HCEC 1CT (cell line): ENCODE measurements at places on chromosomes 7 and 10.
A peak's percentile ranks its signal among the peaks of the same experiment; 100 is the strongest.

DNA sequence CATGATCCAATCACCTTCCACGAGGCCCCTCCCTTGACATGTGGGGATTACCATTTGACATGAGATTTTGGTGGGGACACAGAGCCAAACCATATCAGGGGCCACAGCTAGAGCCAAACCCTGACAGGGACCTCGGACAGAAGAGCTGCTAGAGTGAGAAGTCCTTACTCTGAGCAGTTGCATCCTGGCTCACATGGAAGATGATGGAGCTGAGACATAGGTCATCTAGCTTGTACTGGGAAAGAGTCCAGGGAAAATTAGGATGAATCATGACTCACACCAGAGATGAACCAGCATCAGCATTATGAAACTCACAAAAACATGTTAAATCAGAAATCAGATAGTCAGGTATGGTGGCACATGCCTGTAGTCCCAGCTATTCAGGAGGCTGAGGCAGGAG lies 12.8 kb upstream of the FMC1 start:
- DNase-seq = peak; percentile 87

DNA sequence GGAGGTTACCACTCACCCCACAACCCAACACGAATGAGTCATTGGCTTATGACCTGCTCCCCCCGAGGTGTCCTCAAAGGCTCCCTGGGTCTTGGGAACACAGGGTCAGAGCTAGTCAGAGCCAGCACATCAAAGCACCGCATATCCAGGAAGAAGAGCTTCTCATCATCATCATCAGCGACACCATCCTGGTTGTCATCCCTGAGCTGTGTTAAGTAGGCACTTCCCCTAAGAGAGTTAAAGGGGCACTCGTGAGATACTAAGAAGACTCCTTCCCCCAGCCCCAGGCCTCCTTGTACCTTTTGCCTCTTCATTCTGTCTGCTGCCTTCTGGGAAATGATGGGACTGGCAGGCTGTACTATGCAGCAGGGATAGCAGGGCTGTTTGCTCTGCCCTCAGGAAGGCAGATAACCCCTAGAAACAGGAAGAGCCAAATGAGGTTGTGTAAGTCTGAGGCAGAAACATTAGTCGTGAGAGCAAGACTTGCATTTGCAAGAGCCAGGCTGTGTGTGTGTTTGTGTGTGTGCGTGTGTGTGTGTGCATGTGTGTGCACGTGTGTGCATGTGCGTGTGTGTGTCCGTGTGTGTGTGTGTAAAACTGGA lies 11.1 kb upstream of the CPA1 start:
- DNase-seq = peak; percentile 92

- DNase-seq = no peak
Observed at GRCh38 chr10:119500821-119501220, 41.7 kb downstream of the RGS10 start.

DNA sequence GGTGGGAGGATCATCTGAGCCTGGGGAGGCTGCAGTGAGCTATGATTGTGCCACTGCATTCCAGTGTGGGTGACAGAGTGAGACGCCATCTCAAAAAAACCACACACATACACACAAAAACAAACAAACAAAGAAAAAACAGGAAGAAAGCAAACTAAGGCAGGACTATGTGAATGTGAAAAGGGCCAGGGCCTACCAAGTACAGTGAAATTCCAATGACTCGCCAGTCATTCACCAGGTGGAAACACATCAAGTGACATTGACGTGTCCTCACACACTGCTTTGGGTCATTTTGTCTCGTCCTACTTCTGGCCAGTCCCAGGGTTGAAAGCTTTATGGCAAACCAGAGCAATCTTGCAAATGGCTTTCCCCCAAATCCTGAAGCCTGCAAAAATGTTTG lies 79.9 kb downstream of the HIP1 start:
- no peak for DNase-seq

DNA sequence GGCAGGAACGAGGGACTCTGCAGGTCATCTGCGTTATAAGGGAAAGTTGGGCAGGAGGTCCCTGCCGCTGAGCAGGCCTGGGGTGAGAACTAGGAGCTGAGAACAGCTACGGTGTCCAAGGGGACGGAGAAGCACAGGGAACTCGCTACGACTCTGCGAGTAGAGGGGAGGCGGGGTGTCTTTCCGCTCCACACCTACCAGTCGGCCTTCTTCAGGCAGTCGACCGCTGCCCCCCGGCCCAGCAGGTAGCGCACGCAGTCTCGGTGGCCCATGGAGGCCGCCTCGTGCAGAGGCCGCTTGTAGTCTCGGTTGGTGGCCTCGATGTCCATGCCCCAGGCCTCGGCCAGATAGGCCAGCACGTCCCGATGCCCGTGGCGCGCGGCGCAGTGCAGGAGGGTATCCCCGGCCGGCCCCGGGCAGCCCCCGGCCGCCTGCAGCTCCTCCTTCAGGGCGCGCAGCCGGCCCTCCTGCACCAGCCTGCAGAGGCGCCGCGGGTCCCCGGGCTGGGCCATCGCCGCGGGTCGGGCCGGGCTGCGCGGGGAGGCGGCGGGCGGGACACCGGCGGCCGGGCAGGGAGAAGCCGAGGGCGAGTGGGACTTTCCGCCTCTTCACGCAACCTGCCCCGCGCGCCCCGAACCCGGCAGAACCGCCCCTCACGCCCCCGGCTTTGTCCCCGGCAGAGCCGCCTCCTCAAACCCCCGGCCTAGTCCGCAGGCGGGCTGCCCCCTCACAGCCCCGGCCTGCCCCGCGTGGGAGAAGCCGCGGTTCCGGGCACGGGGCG lies 660 bp downstream of the ANKRD16 start:
- DNase-seq = peak; percentile 20

GRCh38 chr7:96449094-96449493 lies 127.2 kb upstream of the SLC25A13 start:
- DNase-seq = no peak

DNA sequence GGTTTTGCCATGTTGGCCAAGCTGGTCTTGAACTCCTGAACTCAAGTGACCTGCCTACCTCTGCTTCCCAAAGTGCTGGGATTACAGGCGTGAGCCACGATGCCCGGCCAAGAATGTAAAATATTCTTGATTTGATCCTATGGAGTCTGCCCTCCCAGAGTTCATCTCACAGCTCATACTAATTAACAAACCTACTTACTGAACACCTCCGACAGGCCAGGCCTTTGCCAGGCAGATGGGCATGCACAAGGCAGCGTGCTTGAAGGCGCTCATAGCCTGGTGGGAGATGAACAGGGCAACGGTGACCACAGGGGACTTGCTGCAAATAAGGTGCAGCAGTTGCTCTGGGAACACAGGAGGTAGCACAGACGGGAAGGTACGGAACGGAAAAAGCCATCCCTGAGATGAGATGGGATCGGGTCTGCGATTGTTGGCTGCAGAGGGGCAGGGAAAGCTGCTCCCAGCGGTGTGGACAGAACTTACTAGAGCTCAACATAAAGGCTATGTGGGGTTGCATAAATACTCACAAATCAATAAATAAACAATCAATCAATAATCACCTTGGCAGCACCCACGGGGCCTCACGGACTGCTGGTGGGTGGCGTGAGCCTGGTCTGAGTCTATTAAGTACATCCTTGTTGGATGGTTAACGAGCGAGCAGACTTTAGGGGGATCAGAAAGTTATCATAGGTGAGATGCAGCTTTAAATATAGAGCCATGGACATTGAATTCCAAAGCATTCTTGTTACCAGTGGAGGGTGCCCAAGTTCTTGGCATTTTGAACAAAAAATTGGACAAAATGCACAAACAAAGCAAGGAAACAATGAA lies 4.7 kb downstream of the ACBD7 start:
- no peak for DNase-seq

DNA sequence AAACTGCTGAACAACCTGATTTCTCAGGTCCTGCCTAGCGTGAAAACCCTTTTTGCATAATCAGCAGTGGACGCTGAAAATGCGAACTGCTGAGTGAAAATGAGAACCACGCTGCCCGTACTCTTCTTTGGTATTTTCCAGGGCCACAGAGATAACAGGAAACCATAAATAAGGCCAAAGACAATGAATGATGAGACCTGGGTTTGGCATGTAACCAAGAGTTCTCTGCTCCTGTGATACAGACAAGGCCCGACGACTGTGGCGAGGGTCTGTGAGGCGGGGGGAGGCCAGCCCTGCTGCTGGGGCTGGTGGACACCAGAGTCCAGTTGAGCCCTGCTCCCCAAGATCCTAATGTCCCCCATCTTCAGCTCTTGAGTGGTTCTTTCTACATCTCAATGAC lies 236.0 kb downstream of the WDR11 start:
- DNase-seq = no peak

DNA sequence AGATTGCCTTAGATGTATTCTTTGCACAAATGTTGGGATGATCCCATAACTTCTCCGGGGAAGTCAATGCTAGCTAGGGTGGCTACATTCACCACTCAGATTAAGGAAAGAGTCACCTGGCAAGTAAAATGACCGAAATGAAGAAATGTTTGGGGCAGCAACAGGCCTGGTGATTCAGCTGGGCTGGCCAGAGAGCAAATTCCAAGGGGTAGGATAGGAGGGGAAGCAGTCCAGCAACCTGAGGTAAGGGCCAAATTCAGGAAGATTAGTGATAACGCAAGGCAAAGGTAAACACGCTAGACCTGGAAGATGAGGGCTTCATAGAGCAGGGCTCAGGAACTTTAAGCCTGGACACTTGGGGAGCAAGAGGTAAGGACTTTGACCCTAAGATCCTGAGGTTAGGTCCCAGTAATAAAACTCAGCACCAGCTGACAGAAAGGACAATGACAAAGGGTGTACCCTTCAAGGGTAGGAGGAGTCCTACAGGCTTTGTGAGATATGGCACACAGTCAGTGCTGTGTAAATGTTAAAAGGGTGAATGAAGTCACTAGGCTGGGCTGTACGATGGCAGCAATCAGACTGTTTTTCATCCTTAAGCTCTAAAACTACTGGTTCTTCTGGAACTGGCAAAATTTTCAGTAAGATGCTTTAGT lies 22.7 kb upstream of the SMNDC1 start:
- DNase-seq = no peak

DNA sequence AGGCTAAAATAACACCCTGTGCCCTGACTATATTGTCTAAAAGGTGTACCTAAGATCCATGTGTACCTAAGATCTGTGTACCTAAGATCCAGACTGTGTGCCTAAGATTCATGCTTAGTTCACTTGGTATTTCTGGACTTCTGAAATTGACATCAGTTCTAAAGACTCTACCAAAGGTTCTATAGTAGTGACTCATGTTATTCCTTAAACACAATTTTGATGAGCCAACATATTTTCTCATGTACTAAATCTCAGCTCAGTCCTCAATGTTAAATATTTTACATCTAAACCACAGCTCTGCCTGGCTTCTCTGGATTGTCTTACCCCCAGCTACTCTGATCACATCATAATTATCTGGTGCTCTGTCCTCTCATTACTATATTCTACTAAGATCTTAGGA lies 802.3 kb upstream of the SORCS1 start:
- peak; percentile 57 for DNase-seq

DNA sequence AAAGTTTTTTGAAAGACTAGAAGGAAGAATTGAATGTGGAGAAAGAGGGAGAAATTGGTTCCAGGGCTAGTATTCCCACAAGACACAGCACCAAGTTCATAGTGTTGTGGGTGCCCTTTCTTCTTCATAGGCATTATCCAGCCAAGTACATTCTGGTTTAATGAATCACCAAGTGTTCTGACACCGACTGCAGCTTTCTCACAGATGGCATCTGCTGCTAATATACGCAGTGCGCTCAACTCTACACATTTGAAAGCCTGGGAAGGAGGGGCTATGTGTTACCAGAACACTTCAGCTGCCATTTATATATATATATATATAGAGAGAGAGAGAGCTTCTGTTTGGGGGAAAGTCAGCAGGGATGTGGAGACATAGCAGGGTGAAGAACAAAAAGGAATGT lies 1168.4 kb downstream of the GATA3 start:
- DNase-seq = peak; percentile 74

- no peak for DNase-seq
Observed at GRCh38 chr10:76774987-76775603, 862.5 kb downstream of the KCNMA1 start.

- DNase-seq = no peak
Observed at GRCh38 chr7:33048704-33049103, 13.9 kb downstream of the NT5C3A start.

GRCh38 chr10:7788639-7789286 lies 786 bp downstream of the ATP5F1C start:
- DNase-seq = no peak

DNA sequence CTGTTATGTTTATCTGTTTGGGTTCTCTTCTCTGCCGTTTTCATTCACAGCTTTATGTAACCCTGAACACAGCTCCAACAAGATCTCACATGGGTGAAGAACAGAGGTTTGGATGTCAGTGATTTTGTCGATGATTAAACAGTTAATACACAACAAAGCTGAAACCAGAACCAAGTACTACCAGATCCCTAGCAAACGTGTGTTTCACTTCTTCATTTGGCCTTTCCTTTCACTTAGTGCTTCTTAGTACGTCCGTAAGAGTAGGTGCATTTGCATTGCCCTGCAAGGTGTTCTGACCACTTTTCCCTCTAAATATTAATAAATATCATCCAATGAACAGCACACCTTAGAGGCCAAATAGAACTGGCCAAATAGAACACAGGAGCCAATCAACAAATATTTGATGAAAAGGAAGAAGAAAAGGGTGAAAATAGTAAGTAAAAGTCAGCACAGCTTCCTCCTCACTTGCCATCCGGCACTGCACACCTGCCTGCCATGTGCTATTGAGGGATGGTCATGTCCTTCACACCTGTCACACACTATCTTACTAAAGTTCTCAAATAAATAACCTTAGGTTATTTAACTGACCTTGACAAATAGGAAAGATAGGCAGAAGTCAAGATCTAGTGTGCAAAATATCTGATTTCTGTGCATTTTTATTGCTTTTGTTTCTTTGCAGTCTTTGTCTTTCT lies 252.6 kb upstream of the ANKRD30A start:
- DNase-seq = no peak

DNA sequence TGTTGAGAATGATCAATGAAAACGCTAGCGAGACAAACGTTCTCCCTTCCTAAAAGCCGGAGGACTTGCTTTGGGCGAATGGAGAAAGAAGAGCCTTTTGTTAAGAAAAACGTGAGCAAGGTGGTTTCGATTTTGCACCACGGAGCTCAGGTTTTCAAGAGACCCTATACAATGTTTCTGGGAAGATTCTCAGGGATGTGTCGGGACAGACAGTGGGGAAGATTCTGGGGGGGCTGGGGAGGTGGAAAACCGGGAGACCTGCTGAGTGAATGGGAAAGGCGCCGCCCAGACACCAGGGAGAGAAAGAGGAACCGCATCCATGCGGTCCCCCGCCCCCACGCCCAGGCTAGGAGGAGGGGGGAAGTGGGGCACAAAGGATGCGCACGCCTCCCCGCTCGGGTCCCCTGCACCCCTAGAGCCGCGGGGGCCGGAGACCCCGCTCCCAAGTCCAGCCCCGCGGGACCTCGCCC lies 745 bp downstream of the YWHAG start:
- peak; percentile 38 for DNase-seq

GRCh38 chr10:69319841-69320316 lies 41.6 kb downstream of the HK1 start:
- no peak for DNase-seq
